ENCODE measurements at places on chromosomes 3 and 15.
A peak's percentile ranks its signal among the peaks of the same experiment; 100 is the strongest.

GRCh38 chr3:151859905-151860304, 13.5 kb upstream of the SUCNR1 start:
- no peak for DNase-seq

DNA sequence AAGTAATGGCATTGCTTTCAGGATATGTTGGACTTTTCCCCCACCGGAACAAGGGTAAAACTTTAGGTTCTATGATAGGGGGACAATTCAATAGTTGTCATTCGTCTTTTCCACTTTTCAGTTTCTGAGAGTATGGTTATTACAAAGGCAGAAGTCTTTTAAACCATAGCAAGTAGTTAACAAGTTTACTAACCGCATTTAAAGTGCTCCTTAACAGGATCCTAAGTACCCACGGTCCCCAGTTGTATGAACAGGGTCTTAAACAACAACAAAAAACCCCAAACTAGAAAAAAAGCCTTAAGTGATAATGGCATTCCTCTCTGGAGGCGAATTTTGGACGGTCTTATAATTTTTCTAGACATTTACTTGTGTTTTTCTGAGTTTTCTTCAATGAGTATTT, 831 bp downstream of the IFT57 start:
- DNase-seq, result no peak

- DNase-seq, result no peak
These were observed 176.6 kb downstream of the OSBPL10 start for GRCh38 chr3:31804251-31805051.

DNA sequence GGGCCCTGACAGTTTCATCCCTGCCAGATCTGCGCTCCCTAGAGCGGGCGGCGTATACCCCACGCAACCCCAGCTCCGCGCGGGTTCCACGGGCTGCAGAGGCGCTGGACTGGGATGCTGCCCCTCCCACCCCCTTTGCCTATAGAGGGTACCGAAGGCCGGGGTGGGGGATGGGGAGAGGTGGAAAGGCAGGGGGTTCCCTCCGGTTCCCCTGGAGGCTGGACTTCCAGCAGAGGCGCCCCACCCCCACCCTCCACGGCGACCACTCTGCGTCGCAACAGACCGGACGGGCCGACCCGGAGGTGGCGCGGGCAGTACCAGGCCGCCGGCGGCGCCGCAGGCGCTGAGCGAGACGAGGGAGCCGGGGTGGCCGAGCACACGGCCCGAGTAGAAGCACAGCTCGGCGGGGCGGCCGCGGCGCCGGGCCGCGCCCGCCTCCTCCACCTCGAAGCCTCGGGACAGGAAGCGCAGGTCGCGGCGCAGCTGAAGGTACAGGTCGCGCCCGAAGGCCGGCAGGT, 995 bp downstream of the ADAMTS17 start:
- no peak for DNase-seq

DNA sequence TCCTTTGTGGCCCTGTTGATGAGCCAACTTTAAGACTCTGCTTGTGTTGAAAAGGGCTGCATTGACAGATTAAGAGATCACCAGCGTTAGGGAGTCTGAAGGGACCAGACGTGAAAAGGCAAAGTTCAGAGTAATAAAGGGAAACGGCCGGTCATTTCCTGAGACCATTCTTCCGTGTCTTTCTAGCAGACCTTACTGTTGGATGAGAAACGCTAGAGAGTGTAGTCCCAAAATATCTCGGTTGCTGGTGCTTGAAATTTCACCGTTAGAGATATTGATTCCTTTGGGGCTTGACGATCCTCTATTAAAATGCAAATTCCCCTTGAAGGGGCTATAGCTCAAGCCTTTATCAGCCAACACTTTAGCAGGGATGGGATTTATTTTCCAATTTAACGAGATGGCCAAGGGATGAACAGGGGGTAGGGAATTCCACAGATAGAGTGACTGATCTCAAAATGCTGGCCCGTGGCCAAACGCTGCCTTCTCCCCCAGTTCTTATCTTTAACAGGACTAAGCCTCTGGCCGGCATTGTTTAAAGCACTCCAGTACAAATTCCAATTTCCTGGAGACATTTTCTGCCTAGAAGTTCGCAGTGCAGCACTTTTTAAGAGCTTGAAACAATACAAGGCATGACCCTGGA, 250.4 kb downstream of the TJP1 start:
- DNase-seq, result no peak

GRCh38 chr3:128435058-128435457, 31.6 kb downstream of the DNAJB8 start:
- no peak for DNase-seq

GRCh38 chr3:189908646-189909045, 212.1 kb downstream of the P3H2 start:
- no peak for DNase-seq

GRCh38 chr3:35422836-35423601, 216.3 kb upstream of the ARPP21 start:
- DNase-seq, result no peak

- DNase-seq, result no peak
These were observed 2.1 kb downstream of the SH3GL3 start for GRCh38 chr15:83449250-83449671.

GRCh38 chr3:135107043-135107442, 312.0 kb downstream of the EPHB1 start:
- no peak for DNase-seq

DNA sequence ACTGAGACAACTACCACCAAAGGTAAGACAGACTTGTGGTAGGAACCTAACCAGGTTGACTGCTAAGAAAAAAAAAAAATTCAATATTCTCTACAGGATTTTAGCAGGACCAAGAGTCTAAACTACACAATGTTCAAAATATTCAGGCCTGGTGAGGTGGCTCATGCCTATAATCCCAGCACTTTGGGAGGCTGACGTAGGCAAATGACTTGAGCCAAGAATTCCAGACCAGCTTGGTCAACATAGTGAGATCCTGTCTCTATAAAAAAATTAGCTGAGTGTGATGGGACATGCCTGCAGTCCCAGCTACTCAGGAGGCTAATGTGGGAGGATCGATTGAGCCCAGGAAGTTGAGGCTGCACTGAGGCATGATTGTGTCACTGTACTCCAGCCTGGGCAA, 341.6 kb upstream of the WNT5A start:
- no peak for DNase-seq

DNA sequence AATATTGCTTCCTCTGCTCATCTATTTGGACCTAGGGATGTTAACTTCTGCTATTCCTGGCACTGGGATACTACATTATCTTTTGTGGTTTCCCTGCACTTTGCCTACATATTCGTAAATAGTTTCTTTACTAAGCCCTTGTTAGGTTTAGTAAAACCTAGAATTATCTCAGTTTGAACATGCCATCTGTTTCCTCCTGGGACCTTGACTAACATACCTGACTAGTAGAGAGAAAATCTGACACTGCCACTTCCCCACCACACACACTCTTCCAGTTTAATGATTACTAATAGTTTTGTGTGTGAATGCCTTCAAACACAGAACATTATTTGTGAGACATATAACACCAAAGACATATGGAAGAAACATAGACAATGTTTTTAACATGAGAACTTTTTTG, 28.2 kb upstream of the SOX2 start:
- no peak for DNase-seq

DNA sequence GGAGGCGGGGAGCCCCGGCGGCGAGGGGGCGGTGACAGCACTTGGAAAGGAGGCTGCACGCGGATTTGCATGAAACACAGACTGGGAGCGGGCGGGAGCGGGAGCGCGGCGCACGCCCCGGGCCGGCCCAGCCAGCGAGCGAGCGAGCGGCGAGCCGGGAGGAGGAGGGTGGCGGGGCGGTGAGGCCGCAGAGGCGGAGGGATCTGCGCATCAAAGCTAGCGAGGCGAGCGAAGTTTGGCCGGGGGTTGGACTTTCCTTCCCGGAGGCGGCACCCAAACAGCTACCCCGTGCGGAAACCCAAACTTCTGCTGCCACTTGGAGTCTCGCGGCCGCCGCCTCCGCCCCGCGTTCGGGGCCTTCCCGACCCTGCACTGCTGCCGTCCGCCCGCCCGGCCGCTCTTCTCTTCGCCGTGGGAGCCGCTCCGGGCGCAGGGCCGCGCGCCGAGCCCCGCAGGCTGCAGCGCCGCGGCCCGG, at the start of gene SMAD3:
TSS of gene SMAD3 (plus strand) at position 72 of the 475 bp plus-strand sequence. CDS start 553 bp downstream, outside the sequence.
- peak; percentile 92 for DNase-seq

DNA sequence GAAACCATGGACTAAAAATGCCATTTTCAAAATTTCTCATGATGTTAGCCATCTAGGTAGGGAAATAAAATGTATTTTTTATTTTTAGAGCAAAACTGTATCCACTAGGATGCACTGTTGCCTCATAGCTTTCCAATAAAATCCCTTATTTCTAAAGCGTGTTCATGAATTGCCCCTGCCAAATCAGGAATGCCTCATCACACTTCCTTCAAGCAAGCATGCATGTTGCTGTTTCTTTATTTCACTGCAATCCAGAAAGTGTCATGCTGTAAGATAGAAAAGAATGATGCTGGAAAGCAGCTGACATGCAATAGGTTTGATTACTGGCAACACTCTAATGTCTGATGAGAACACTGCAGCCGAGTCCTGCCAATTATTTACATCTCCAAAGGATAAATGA, 239.5 kb downstream of the CHL1 start:
- no peak for DNase-seq

DNA sequence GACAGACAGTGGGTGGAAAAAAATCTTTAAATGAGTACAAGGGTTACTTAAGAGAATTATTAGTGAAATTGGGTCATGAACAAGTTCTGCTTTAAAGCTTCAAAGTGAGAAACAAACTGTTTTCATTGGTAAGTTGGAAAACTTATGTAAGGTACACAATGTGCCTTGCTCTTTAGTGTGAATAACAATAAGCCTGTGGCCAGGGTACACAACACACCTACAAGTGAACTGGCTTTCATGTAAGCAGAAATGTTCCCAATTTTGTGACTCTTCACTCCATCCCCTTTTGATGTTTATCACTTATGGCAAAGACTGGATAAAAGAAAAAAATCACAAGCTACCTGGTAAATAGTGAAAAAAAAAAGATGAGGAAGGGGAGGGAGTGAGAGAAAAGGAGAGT, 253.7 kb downstream of the ZBTB20 start:
- DNase-seq, result no peak

- DNase-seq, result no peak
These were observed 278.5 kb upstream of the UMPS start for GRCh38 chr3:124451630-124452317.

GRCh38 chr3:129673897-129674797, 67.7 kb upstream of the PLXND1 start:
- DNase-seq, result no peak

GRCh38 chr15:49827311-49827710, 206.5 kb downstream of the DTWD1 start:
- DNase-seq, result no peak

DNA sequence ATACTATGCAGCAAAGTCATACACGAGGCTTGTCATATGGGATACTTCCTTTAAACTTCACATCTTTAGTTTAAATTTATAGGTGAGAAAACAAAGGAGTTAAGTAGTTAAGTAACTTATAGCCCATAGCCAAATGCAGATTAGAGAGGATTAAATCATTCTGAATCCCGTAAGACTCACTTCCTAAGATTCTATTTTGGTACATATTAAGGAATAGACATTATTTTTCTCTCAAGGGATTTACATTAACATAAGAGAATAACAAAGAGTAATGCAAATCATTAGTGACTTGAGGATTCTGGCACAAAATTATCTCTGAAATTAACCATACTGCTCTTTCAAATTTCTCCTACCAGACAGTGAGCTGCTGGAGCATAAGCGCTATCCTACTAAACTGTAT, 747.4 kb upstream of the ARPP21 start:
- DNase-seq, result no peak

GRCh38 chr3:22555753-22556435, 647.2 kb upstream of the UBE2E2 start:
- no peak for DNase-seq

DNA sequence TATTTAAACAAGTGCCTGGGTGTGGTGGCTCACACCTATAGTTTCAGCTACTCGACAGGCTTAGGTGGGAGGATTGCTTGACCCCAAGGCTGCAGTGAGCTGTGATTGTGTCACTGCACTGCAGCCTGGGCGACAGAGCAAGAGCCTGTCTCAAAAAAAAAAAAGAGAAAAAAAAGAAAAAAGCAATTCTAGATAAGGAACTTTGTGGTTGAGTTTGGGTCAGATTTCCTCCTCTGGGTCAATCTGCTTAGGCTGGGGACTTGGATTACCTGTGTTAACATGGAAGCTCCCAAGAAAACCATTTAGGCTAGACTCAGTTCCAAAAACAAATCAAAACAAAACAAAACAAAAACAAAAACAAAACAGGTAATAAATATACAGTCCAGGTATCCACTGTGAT, 50.0 kb downstream of the ITPR1 start:
- DNase-seq, result no peak

DNA sequence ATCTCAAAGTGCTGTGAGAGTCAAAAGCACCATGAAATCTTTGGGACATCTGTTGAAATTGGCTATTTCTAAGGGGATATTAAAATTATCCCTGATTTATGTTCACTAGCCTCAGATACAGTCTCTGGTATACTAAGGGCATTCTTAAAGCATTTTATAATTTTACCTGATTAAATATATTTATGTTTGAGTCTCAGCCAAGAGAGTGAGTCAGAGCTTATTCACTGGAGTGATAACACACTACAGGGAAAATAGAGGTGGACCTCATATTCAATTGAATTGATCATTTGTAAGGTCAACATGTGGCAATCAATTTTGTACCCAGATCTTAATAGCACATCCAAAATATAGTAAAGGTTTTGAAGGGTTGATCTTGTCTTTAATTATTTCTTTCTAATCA, 733.6 kb downstream of the EPHA3 start:
- no peak for DNase-seq

- DNase-seq, result no peak
These were observed 89.4 kb downstream of the COL6A6 start for GRCh38 chr3:130606336-130606735.

GRCh38 chr3:177652556-177653291, 455.4 kb upstream of the TBL1XR1 start:
- no peak for DNase-seq

DNA sequence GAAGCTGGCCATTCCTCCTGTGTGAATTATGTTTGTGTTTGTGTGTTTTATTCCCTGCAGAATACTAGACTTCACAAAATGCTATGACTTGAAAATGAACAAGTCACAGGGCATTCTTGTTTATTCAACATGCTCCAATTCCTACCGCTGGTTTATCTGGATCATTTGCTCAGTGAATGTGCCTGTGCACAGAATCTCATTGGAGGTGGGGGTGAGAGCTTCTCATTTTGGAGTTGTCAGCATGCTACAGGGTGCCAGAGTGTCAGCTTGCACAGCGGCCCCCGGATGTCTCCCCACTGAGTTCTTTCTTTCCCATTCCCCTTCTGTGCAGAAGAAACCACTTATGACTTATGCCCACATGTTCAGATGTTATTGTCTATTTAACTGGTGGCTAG, 428.7 kb downstream of the ROBO2 start:
- no peak for DNase-seq

DNA sequence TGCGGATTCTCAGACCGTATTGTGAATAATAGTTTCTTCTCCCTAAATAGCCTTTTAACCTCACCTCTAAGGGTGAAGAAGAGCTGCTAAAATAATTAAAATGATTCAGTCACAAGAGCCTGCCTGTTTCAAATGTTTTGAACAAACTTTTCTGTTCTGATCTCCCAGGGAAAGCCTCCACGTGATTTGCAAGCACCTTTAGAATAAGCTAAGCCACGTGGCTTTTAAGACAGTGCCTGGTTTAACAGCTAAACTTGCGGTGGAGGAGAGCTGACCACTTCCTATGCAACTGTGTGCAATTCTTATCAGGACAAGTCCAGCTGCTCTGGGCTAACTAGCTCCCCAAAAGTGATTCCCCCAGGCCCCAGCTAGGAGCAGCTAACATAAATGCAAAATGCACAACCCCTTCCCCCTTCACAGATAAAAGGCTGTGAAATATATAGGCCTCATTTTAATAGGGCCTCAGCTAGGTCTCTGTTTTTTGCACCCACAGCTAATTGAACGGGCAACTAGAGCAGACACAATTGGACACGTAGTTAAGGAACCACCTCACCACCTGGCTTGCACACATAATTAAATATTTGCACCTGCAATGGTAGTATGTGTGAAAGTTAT, 401.2 kb upstream of the NR2F2 start:
- DNase-seq, result no peak
